Astrocyte of the spinal cord (primary cell): ENCODE measurements at places on chromosomes 1 and 21.

GRCh38 chr1:54559111-54559548, 11.1 kb downstream of the ACOT11 start:
- DNase-seq: no peak

- no peak for DNase-seq
Measured at GRCh38 chr1:61435226-61435625, 289.7 kb downstream of the TM2D1 start.

DNA sequence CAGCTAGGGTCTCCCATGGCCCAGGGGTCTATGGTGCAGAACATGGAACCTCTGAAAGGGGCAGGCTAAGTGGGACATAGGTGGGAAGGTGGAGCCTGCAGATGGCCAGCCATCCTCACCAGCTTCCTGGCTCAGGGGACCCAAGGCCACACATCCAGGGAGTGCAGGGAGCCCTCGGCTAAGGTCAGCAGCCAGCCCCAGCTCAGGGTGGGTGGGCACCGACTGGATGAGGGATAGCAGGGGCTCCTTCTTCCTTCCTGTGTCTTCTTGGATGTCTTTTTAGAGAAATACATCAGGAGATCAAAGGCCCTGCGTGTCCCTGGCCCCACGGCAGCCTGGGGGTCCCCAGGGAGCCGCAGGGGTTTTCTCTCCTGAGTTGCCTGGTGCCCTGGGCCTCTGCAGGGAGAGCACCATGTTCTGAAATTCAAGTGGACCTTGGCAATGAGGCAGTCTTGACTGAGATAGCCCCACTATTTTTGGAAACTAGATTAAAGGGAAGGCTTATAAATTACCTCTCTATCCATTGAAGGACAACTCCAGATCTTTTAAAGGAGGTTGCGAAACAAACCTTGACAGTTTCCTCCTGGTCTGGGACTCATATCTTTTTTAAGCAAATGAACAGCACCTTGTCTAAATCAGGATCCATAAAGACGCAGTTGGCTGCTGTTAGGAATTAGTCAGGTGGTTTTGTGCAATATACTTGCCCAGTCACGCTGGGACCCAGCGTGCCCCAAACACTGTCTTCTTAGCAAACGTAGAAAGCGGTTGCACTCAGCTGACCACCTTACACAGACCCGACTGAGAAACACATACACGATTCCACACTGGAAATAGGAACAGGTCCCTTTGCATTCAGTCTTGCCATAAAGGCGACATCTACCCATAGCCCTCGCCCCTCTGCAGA, 242.3 kb downstream of the TOMM20 start:
- DNase-seq: no peak

- DNase-seq: peak; percentile 40
Measured at GRCh38 chr1:43622471-43622870, 27.5 kb upstream of the KDM4A start.

DNA sequence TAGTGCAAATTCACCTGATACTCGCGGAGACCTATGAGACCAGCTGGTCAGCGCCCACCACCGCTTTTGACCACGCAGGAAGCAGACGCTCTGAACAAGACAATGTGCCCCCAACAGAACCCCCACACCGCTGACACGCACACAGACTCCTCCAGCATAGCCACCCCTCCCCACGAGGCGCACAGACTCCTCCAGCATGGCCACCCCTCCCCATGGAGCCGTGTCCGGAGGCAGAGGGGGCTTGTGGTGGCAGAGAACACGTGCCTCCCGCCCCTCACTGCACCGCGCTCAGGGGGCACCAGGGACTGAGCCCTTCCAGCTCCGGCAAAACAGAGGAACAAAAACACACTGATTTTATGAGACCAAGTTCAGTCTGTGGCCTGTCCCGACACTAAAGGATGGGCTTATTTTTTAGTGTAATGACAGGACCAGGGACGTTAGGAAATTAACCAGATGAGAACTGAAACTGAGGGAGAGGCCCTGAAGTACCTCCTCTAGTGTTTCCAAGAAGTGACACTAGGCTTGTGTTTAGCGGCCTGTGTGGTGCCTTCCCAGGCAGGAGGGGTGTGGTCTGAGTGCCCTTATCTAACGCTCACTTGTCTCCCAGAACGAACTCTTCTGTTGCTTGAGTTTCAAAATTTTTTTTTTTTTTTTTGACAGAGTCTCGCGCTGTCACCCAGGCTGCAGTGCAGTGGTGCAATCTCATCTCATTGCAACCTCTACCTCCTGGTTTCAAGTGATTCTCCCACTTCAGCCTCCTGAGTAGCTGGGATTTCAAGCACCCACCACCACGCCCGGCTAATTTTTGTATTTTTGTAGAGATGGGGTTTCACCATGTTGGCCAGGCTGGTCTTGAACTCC, 10.0 kb upstream of the AGPAT3 start:
- DNase-seq: no peak

DNA sequence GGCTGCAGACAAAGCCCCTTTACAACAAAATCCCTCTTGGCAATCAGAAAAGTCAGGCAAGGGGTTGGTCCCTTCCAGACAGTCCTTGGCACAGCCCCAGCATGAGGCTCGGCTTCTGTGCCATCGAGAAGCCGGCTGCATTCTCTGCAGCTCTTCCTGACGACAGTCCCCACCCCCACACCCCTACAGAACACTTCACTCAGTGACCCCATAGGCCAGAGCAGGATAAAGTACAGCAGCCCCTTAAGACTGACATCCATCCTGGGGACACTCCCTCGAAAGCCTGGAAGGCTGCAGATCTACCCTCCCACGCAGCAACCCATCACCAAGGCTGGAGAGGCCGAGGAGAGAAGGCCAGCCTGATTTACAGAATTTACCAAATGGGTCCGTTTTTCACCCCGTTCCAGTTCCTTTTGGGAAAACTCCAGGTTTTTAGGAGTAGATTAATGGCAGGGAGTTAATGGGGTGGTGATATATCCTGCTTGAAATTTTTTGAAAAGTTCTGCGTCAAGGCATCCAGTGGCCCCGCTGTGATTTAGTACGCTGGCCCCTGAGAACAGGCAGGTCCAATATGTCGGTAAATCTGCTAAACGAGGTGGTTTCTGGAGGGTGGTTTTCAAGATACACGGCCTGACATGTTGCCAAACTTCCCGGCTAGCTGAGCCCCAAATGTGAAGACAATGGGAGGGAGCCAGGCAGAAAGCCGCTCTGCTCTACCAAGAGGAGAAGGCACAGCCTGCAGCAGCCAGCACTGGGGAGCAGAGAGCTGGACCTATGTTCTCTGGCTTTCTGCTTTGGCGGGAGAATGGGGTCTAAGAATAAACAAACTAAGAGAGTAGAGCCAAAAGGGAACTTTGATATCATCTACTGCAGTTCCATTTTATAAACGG, 81.7 kb downstream of the SSBP3 start:
- no peak for DNase-seq

DNA sequence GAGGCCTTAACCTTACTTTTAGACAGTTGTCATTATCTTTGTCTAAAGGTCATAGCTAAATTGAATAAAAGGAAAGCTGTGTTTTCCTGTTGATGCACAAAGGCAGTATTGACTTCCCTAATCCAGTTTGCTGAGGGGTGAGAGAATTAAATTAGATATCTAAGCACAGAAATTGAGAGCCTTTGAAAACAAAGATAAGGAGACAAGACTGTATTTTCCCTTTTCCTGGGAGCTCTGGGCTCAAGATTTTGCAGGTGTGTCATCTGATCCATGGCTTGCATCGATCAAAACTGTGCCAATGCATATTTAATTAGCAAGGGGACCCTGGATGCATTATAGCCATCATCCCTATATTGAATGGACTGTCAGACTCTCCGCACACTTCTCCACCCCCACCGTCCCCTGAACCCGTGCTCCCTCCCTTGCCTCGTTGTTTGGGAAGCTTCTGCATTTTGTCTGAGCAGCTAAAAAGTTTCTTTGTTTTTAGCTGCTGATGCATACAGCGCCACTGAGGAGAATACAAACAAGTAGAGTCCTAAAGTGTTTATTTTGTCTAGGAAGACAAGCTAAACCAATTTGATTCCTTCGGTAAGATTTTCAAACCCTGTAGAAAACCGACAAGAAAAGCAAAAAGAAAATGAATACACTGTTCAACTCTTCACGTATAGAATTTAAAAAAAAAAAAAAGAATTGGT, 186.3 kb downstream of the NFIA start:
- no peak for DNase-seq

GRCh38 chr1:212595787-212596714, 12.5 kb upstream of the ATF3 start:
- peak; percentile 97 for DNase-seq

GRCh38 chr1:50568782-50569181, 145.5 kb upstream of the DMRTA2 start:
- no peak for DNase-seq

DNA sequence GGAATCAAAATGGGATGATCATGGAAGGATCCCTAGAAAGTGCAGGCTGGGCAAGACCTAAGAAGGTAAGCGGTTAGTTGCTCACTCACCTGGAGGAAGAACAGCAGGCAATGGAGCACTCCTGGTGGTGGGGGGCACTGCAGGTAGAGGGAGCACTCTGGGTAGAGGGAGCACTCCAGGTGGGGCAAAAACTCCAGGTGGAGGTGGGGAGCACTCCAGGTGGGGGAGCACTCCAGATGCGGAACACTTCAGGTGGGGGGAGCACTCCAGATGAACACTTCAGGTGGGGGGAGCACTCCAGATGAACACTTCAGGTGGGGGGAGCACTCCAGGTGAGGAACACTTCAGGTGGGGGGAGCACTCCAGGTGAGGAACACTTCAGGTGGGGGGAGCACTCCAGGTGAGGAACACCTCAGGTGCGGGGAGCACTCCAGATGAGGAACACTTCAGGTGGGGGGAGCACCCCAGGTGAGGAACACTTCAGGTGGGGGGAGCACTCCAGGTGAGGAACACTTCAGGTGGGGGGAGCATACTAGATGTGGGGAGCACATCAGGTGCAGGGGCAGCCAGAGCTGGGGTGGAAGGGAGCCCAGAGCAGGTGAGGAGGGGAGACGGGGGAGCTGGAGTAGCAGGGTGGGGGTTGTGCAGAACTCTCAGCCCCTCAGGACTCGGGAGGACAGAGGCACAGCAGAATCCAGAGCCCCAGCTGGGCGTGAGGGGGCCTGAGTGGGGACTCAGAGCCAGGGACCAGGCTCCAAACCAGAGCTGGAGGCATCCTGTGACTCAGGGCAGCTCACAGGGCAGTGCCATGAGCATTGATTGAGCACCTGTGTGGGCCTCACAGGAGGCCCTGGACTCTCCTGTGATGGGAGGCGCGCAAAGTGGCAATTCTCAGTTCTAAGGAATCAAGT, 37.7 kb upstream of the COL6A1 start:
- no peak for DNase-seq

DNA sequence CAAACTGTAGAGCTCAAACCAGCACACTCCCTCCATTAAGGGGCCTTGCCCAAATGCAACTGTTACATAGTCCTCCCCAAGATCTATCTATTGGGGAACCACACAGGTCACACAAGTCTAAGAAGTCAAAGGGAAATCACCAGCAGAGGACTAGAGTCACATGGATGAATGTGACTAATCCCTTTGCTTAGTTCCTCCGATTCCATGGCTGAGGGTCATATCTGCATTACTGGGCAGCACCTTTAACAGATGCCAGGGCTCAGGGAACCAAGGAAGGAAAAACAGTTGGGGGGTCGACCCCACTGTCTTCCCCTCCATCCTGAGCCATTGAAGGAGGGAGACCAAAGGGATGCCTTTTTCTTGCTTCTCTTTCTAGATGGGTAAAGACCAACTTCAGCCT, 23.4 kb upstream of the SMYD3 start:
- DNase-seq: no peak

DNA sequence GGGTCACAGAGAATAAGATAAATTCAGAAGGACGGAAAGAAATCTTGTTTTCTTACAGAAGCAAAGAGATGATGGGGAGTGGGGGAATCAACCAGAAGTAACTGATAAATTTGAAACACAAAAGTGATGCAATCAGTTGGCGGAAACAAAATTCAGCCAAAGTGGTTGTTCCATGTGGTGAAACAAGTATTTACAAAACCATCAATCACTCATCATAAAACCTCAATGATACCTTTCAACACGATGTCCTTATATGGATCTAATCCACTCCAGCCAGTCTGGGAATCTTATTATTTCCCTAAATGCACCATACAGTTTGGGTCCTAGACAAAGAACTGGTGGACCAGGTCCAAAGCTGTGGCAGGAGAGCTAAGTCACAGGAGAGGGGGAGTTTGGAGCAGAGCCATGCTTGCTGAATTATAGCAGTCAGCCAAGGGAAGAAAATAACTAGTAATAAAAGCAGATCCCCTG, 303.8 kb upstream of the LRRC7 start:
- peak; percentile 80 for DNase-seq

GRCh38 chr1:113282008-113282892, 108.1 kb upstream of the MAGI3 start:
- DNase-seq: no peak

DNA sequence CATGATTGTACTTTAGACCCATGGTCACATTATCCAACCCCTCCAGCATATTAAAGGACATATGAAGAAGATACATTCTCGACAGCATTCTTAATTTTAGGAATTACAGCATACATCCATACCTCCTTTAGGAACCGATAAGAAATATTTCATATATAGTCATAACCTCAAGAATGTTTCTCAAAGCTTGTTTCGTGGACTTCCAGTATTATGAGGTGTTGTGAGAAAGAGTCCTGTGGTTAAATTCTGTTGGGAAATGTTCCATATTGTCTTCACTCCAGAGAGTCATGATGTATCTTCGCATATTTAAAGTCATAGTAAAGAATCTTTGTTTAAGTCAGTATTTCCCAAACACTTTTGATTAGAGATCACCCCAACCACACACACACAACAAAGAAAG, 321.0 kb upstream of the SNX7 start:
- peak; percentile 68 for DNase-seq

- no peak for DNase-seq
Measured at GRCh38 chr1:43128816-43129215, 43.3 kb downstream of the EBNA1BP2 start.

- no peak for DNase-seq
Measured at GRCh38 chr1:204192046-204192445, 4.2 kb downstream of the KISS1 start.

GRCh38 chr1:65626003-65626402, 166.7 kb upstream of the PDE4B start:
- no peak for DNase-seq

- peak; percentile 72 for DNase-seq
Measured at GRCh38 chr1:235160383-235160956, 580 bp downstream of the RBM34 start.

GRCh38 chr1:173453982-173454381, 23.2 kb upstream of the PRDX6 start:
- DNase-seq: peak; percentile 22

GRCh38 chr1:25875856-25876692, 566 bp upstream of the PAQR7 start:
- no peak for DNase-seq

DNA sequence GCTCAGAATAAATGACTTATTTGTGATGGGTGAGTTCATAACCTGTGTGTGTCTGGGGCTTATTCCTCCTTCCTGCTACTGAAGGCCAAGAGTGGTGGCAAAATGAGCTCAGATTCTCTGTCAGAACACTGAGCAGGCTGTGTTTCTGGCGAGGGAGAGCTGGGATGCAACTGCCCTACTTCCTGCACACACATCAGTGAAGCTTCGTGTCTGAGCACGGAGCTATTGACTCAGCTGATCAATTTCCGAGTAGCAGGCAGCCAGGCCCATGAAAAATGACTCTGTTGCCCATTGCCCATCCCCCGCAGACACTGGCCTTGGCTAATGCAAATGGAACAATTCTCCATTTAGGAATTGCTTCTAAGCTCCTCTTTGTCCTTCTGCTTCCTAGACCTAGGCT, 27.7 kb downstream of the TNR start:
- DNase-seq: no peak

GRCh38 chr1:30768830-30769718, 11.5 kb upstream of the LAPTM5 start:
- no peak for DNase-seq
